ENCODE measurements at places on chromosomes 7 and 10.

DNA sequence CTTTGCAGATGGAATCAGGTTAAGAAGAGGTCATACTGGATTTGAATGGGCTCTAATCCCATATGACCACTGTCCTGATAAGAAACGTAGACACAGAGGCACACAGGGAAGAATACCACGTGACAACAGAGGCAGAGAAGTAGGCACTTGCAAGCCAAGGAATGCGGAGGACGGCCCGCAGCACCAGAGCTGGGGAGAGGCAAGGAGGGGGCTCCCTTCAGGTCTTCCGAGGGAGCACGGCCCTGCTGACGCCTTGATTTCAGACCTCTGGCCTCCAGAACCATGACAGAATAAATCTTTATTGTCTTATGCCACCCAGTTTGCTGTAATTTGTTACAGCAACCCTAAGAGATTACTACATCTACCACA is 44.7 kb upstream of the TMEM213 start:
- DNase-seq: no peak

DNA sequence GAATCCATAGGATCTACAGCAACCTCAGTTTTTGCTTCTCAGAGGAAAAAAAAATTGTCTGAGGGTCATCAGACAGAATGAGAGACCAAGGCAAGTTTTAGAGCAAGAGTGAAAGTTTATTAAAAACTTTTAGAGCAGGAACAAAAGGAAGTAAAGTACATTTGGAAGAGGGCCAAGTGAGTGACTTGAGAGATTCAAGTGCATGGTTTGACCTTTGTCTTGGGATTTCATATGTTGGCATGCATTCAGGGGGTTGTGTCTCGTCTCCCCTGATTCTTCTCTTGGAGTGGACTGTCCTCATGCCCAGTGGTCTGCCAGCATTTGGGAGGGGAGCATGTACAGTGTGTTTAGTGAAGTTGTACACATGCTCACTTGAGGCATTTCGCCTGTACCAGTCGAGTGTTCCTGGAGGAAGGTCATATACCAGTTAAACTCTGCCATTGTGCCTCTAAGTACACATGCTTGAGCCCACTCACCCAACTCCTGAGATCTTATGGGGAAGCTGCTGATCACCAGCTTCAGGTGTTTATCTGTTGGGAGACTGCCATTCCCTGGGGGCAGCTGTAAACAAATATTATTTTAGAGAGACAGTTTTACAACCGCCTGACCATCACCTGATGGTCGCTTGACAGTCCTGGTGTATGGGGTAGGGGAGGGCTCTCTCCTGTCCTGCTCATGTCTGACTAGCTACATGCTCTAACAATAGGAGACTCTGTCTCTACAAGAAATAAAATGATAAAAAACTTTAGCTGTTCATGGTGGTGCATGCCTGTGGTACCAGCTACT is 109.4 kb downstream of the EEPD1 start:
- DNase-seq: no peak

- DNase-seq: no peak
Observed at GRCh38 chr10:124888262-124888661, 53.7 kb upstream of the ZRANB1 start.

GRCh38 chr7:135445690-135446089 is 64.2 kb downstream of the CNOT4 start:
- DNase-seq: no peak

- DNase-seq: no peak
Observed at GRCh38 chr7:121079425-121080169, 91.1 kb downstream of the CPED1 start.

GRCh38 chr7:126419047-126419446 is 833.7 kb downstream of the GRM8 start:
- no peak for DNase-seq

DNA sequence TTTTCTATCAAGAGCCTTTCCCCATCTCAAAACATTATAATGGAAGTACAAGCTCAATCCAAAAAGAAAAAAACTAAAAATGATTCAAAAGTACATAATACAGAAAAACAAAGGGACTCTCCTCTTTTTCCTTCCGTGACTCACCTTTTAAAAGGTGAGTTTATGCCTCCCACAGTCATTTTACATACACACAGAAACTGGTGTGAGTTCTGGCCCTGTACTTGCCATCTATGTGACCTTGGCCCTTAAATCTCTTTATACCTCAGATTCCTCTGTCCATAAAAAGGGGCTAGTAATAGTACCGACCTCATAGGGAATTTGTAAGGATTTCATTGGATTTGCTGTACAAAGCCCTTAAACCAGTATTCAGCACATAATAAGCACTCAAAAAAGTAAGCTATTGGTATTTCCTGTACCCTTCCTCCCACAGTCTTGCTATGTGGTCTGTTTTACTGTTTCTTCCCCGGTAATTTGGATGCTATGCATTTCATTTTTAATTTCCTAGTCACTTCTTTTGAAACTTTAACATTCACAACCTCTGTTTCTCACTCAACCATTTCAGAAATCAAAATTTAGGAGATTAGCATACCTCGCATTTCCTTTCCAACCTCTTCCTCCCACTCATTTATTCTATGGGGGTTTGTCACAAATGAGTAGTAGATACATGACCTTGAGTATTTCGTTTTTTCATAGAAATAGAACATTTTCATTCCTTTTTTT is 39.0 kb downstream of the STK17A start:
- DNase-seq: no peak
